ENCODE measurements at places on chromosomes 11 and 22.

GRCh38 chr22:35352214-35353111 lies 28.4 kb upstream of the HMOX1 start:
- no peak for DNase-seq

GRCh38 chr11:35307221-35307621 lies 112.1 kb downstream of the SLC1A2 start:
- no peak for DNase-seq

DNA sequence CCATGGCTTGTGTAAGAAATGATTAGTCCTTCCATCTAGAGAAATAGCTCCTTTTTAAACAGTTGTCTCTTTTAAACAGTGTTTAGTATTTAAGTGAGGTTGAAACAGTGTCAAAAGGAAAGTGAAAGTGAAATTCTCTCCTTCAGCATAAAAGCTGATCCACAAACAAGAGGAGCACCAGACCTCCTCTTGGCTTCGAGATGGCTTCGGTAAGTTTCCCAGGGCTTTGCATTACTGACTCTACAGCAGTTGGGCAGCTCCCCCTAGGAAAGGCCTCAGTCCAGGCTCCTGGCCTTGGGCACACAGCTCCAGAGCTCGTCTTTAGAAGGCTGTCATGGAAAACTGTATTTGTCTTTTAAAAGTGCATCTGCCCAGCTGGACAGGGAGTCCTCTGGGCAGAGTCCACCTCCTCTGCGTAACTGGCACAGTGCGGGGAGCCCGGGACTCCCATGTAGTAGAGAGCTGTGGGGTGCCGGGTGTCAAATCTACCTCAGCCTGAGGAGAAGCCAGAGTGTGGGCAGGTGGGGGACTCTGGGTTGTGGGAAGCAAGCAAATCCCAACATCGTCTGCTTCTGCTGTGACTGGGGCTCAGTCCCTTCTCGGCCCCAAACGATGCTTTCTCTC lies at the start of gene PLAAT4:
PLAAT4 (plus strand) TSS at position 140 of the 624 bp plus-strand sequence; CDS start at position 201, 61 bp downstream.
- peak; percentile 71 for DNase-seq

- DNase-seq = no peak
Observed at GRCh38 chr11:77783025-77783424, 37.5 kb downstream of the RSF1 start.

- no peak for DNase-seq
Observed at GRCh38 chr11:16859651-16860050, 121.2 kb downstream of the C11orf58 start.

DNA sequence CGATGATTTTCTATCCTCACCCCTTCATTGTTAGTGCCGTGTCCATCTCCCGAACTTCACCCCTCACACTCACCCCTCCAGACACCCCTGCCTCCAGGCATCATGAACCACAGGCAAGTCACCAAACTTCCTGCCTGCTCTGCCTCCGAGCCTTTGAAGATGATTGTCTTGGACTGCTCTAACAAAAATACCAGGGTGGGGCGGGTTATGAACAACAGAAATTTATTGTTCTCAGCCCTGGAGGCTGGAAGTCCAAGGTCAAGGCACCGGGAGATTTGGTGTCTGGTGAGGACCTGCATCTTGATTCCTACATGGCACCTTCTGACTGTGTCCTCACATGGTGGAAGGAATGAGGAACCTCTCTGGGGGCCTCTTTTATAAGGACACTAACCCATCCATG lies 1508.3 kb downstream of the TBC1D22A start:
- DNase-seq = no peak

DNA sequence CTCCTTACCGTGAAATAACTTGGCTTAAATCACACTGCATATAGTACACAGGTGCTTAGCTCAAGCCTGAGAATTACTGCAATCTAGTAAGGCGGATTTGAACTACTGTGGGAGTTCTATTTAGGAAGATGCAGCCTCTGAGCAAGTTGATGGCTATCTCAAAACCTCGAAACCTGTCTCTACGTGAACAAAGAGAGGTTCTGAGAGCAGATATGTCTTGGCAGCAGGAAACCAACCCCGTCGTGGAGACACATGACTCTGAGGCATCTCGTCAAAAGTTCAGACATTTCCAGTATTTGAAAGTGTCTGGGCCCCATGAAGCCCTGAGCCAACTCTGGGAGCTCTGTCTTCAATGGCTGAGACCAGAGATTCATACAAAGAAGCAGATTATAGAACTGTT lies 5.9 kb downstream of the ZNF215 start:
- no peak for DNase-seq

GRCh38 chr11:59680287-59681154 lies 11.7 kb upstream of the PATL1 start:
- peak; percentile 75 for DNase-seq

GRCh38 chr22:22201185-22201929 lies 43.2 kb upstream of the VPREB1 start:
- no peak for DNase-seq

DNA sequence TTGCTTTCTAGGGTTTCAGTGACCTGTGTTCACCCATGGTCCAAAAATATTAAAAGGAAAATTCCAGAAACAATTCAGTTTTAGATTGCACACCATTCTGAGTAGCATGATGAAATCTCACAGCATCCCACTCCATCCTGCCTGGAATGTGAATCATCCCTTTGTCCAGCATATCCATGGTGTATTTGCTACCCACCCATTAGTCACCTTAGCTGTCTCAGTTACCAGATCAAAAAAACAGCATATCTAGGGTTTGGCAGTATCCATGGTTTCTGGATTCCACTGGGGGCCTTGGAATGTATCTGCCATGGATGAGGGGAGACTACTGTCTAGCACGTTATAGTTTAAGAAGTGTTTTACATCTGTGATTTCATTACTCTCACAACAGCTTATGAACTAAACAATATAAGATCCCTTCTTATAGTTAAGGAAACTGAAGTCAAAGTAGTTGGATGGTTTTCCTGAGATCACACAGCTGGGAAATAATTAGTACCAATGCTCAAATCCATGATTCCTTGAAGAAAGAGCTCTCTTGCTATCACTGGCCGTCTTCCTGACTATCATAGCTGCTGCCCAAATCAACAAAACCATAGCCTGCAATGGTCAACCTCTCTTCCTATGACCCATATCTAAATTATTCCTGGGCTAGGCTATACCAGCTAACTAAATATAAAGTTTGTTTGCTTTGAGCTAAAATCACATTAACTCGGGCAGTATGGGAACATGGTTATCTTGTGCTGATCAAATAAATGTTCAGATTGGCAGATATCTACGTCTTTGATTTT lies 122.6 kb downstream of the MICAL2 start:
- no peak for DNase-seq

DNA sequence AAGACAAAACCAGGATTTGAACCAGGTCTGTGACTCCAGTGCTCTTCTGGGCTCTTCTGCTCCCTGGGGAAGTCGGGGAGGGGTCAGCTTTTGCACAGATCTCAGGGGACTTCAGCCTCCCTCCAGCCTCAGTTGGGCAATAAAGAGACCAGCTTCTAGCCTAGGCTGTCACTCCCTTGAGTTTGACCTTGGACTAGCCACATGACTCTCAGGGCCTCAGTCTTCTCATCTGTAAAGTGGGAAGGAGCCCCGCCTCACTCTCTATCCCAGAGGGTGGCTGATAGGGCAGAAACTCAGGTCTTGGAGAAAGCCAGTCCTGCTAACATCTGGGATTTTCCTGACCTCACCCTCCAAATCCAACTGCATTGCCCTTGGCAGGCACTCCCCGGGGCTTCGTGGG lies 38.7 kb downstream of the ELFN2 start:
- no peak for DNase-seq

- DNase-seq = no peak
Observed at GRCh38 chr11:19813158-19813879, 100.7 kb downstream of the NAV2 start.

- DNase-seq = peak; percentile 82
Observed at GRCh38 chr11:63767565-63768236, 874 bp downstream of the ZFTA start.

DNA sequence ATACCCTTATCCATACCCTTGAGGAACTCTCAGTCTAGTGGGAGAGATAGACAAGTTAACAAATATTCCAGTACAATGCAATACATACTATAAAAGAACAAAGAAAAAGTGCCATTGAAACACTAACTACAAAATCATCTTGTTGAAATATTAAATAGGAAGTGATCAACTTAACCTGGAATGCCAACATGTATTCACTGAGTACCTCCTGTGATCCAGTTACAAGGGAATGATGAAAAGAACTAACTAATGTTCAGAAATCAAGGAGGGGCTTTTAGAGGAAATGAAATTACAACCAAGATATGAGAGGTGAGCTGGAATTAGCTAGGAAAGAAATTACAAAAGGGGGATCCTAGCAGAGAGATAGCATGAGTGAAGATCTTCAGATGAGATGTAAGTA lies 6.2 kb upstream of the FIBIN start:
- DNase-seq = no peak

- peak; percentile 31 for DNase-seq
Observed at GRCh38 chr11:100515087-100515486, 172.0 kb upstream of the ARHGAP42 start.

GRCh38 chr11:126257764-126258163 lies 10.9 kb downstream of the SRPRA start:
- no peak for DNase-seq

DNA sequence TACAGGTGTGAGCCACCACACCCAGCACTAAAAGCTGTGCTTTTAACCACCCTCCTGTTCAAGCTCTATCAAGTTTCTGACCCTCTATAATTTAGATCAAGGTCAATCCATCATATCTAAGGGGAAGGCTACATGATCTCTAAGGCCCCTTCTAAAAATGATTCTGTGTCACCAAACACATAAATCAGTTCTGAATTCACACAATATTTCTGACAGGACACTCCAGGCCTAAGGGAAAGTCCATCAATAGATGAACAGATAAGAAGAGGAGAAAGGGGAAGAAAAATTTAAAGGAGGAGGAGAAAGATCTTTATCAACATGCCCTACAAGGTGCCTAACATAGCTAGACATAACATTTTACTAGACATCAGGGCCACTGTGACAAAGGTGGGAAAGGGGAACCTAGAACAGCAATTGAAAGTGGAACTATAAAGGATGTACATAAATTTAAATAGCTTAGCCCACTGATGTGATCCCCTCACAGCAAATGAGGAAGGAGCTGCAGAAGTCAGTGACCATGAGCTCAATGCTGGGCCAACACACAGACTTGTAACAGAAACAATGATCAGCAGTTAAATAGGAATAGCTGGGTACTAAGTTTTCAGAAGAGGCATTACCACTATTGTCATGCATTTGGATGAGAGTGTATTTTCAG lies 4.7 kb downstream of the PRCP start:
- DNase-seq = no peak

DNA sequence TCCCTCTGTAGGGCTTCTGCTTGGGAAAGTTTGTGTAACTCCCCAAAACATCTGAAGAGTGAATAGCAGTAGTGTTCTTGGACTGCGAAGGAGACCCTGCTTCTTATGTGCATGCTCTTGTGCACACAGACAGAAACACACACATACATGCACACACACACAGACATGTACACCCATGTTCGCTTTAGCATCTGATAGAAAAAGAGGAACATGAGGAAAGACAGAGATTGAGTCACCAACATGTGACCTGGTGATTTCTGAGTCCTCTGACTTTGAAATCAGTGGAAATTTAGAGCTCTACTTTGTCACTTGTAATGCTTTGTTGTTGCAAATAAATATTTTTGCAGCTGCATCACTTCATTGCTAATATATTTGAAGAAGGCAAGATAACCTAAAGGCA lies 23.8 kb downstream of the CD44 start:
- DNase-seq = no peak

DNA sequence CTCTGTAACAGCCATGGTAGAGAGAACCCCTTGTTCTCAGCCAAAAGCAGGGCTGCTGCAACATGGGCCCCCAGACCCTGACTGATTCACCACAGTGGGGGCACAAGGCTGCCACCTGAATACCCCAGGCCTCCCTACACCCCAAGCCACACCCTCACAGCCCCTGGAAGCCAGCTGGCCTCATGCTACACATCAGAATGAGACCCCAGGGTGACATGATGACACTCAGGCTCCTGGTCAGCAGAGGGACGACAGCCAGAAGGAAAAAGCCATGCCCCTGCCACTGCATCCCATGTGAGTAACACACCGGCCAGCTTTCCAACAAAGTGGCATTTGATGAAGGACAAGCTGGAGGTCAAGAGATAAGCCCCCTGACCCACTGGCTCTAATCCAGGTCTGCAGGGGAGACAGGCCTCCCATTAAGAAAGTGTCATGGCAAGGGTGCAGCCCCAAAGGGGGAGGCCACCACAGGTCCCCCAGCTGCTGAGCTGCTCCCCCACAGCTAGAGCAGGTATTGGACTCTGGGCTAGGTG lies 2.6 kb downstream of the CDPF1 start:
- no peak for DNase-seq

- no peak for DNase-seq
Observed at GRCh38 chr11:134861490-134862104, 449.6 kb upstream of the B3GAT1 start.

DNA sequence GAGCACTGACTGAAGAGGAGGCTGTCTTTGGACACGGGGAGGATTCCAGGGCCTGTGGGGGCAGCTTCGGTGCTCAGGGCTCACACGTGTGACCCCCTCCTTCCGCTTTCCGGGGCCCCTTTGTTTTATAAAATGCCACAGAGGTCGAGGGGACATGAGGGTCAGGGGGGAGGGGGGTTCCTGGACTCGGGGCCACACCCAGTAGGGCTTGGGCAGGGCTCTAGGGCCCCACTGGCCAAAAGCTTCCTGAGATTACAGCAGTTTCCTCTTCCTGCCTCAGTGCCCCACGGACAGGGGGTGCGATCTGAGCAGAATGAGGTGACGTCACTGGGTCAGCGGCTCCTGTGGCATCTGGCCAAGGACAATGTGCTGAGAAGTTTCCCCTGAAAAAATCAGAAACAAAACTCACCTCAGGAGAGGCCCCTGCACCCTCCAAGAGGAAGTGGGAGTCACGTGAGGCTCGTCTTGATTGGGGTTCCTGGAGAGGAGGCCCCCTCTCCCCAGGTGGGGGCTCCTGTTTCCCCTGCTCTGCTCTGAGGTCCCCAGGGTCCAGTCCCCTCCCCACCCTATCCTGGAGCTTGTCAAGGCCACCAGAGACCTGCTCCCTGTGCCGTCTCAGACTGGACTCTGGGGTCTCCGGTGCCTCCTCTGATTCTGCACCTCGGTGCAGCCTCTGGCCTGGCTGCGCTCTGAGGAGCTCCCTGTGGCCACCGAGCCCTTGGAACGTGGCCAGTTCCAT lies 6.4 kb upstream of the IFITM3 start:
- peak; percentile 74 for DNase-seq
